Activated CD4-positive, alpha-beta T cell treated with anti-CD3 and anti-CD28 coated beads for 36 hours (primary cell): ENCODE measurements at places on chromosomes 6 and 20.

- DNase-seq, result no peak
These were observed 147.3 kb downstream of the ZFAND3 start for GRCh38 chr6:37966801-37967200.

DNA sequence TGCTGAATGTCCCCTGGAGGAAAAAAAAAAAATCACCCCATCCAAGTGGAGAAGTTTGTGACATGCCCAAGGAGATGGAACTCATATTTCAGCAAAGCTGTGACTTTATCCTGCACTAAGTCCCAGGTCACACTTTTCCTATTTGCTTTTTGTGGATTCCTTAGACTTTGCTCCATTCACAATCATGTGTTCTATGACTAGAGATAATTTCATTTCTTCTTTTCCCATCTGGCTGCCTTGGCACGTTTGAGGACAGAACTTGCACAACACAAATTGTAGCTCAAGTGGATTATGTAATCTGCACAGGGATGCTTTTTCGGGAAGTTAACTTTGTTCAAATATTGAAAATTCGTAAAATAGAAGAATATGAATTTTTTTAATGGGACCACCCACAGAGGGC, 100.7 kb upstream of the PTPN1 start:
- no peak for DNase-seq

DNA sequence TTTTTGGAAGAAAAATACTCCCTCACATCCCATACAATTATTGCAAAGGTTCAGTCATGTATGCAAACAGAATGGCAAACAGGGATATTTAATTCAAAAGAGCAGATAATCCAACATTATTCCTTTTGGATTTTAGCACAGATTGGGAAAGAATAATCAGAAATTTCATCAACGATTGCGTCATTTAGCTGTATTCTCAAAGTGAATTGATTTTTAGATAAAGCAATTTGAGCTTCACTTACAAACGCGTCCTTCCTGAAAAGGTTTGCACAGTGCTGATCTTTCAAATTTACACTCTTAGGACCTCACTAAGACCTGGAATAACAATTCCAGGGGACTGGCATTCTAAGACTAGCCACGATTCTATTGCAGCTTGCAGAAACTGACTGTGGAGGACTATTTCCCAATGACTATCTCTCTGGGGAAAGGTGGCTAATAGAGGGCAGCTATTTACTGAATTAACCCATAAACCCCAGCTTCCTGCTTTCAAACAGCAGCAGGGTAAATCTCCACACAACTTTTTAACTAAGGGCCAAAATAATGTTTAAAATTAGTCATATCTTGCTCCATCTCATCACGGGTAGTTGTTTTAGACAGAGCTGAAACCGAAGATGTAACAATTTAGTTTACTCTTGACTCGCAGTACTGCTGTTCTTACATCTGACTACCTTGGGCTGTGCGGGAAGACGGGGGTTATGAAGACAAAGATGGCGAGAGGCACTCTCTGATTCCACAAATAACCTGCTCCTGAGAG, 131.2 kb upstream of the FAM184A start:
- no peak for DNase-seq

DNA sequence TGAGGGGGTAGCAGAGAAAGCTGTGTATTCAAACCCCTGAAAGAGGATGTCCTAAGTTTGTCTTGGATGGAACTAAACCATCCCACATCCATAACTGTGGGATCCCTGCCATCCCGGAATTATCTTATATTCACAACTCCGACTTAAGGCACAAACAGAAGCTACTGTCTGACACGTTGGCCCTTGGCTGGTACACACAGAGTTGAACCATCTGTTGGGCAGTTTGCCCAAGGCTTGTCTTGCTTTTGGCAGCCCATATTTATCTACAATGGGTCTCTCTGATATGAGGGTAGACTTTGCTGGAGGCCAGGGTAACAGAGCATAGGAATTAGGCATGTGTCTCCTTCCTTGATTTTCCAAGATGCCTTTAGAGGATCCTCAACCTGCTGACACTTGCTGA, 116.6 kb upstream of the PROKR2 start:
- DNase-seq, result no peak

GRCh38 chr6:168866534-168866933, 387.1 kb downstream of the THBS2 start:
- DNase-seq, result no peak

DNA sequence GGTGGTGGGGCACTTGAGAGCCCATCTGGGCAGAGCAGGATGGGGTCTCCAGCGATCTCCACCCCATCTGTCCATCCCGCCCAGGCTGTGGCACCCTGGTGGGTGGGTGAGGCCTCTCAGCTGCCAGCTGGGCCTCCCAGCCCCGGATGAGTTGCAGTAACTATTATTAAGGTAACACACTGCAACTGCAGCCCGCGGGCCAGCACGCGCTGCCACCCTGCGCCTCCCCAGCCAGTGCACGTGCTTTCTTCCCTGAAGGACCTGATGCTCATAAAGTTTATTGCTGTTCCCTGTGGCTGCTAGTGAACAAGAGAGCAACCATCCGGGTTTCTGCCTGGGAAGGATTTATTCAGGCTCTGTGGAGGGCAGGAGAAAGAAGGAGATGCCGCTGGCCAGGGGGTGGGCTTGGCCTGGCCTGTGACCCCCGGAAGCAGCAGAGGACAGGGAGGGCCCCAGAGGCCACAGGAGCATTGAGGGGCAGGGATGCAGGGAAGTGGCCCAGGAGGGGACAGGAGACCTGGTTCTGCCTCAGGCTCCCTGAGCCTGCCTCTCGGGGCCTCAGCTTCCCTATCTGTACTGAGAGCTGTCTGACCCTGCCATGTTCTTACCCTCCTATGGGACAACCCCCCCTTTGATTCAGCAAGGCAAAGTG, 1.7 kb downstream of the IP6K3 start:
- no peak for DNase-seq

- DNase-seq, result peak; percentile 28
These were observed 89.1 kb upstream of the PHACTR3 start for GRCh38 chr20:59515013-59515905.

GRCh38 chr6:1792989-1793388, 183.3 kb downstream of the FOXC1 start:
- peak; percentile 48 for DNase-seq

- DNase-seq, result no peak
These were observed 6.0 kb upstream of the SMIM28 start for GRCh38 chr6:138371720-138372119.

- DNase-seq, result no peak
These were observed 132.4 kb downstream of the BCAS1 start for GRCh38 chr20:53937929-53938367.

DNA sequence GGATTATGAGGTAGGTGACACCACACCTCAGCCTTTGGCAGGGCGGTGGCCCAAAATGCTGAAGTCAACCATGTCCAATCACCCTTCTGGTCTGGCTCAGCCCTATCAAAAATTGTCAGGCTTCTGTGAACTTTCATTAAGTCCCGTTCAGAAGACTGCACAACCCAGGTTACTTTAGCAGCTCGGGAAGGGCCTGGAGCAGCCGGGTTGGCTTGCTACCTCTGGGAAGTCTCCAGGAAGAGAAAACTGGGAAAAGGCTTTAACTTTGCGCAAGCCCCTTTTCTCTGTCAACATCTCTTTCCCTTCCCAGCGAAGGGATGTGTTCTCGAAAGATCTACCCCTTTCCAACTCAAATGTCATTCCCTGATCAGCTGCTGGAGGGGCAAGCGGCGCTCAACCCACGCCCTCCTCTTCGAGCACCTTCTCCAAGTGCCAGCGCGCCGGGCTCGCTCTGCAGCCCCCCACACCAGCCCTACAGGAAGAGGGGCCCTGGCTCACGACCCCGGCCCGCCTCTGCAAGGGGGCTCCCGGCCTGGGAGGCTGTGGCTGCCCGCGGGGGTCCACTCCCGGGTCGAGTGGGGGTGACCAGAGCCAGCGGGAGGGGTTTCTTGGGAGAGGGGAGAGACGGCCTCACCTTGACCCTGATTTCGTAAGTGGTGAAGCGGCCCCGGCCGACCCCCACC, 573 bp downstream of the SNX3 start:
- peak; percentile 52 for DNase-seq

DNA sequence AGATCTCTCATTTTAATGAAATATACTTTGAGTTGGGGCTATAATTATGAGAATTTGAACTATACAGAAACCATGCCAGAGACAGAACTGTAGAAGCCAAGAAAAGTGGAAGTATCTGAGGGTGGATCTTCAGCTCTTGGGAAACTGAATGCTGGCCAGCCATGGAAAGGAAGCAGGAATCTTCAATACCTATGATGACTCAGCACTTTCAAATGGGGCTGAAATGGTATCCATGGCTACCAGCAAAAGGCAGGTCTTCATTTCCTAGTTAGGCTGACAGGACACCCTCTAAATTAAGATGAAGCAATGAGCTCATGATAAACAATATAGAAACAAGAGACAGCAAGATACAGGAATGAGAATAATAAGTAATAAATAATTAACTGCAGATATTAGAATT, 171.3 kb downstream of the COL21A1 start:
- DNase-seq, result no peak

DNA sequence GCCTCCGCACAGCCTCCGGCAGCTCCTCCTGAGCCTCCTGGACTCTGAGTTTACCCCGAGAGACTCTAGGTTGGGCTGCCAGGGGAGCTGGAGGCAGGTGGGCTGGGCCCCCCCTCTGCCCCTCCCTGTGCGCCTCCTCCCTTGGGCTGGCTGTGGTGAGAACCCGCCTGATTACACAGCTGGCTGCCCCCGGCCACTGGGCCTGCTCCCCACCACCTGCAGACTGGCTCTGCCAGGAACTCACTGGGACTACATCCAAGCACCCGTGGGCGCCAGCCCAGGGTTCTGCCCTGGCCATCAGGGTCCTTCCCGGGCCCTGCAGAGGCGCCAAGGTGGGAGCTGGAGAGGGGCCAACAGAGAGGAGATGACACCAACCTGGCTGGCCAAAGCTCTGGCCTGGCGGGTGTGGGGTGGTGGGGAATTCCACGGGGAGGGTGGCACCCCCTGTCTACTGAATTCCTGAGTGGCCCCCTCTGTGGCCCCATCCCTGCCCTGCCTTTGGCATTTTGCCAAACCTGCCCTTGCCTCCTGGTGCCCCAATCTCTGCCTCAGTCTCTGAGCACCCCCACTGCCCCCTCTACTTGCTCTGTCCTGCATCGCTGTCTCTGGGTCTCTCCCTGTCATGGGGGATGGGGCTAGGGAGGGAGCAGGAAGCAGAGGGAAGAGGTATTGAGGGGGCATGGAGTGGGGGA, 21.9 kb upstream of the CDH22 start:
- no peak for DNase-seq

DNA sequence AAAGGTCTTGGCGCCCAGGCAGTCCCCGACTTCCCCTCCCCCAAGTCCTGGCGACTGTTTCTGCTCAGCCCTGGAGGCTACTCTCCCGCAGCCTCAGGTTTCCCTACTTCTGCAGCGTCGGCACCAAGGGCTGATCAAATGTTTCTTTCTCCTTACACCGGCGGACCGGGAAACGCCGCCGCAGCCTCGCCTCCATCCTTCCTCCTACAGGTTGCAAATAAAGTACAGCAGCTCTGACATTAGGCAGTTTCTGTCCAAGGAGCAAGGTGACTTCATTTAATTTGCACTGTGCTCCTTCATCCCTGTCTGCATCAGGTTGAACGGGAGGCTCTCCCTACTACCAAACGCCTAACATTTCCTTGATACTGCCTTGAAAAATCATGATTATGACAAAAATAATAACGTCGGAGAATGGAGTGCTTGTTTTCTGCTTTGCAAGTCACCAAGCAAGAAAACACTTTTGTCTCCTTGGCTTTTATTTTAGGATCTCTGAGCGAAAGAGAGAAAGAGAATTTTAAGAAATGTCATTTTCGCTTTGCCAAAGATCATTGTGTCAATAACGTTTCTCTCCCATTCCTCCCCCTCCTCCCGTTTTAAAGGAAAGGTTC, 1.0 kb downstream of the CLIC5 start:
- DNase-seq, result peak; percentile 45

- DNase-seq, result no peak
These were observed at the start of gene LRRN4 for GRCh38 chr20:6053776-6054688. Gene LRRN4 (minus strand): TSS chr20:6054060. CDS start chr20:6052799, 1,261 bp downstream.

DNA sequence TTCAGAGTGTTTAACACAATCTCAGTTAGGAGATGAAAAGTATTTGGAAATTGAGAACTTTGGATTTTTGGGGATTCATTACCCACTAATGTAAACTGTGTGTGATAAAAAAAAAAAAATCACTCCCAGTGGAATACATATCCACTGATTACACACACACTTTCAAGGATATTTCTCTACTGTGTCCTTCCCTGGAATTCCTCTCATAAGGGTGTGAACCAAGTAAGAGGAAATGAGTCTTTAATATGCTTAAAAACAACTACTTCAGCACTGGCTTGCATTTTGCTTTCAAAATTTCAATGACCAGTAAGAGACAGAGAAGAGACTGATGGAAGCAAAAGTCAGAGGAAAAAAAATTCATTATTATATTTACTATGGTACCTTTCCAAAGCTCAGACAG, 24.5 kb upstream of the MYCT1 start:
- DNase-seq, result no peak

GRCh38 chr6:6780231-6780630, 191.7 kb downstream of the LY86 start:
- no peak for DNase-seq

DNA sequence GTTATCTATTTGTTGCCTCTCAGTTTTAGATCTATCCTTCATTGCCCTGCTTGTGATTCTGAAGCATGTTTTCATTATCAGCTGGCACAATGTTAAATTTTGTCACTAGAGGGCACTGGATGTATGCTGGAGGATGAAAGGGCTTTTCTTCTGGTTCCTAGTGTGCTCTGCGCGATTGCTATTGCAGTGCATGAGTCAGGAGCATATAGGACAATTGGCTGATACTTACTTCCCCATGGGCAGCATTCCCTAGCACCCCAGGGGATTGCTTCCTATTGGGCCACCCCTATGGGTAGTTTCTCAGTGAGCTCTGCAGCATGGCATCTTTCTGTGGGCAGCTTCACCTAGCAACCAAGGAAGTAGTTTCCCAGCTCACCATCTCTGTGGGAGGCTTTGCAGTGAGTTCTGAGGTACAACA, 280.3 kb upstream of the SYNCRIP start:
- DNase-seq, result peak; percentile 18

DNA sequence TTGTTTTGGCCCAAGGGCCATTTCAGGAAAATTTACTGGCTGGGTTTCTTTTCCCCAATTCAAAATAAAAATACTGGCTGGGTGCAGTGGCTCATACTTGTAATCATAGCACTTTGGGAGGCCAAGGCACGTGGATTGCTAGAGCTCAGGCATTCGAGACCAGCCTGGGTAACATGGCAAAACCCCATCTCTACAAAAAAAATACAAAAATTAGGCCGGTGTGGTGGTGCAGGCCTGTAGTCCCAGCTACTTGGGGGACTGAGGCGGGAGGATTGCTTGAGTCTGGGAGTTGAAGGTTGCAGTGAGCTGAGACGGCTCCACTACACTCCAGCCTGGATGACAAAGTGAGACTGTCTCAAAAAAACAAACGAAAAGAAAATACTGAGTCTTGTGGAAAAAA, 60.0 kb downstream of the NINL start:
- DNase-seq, result no peak

DNA sequence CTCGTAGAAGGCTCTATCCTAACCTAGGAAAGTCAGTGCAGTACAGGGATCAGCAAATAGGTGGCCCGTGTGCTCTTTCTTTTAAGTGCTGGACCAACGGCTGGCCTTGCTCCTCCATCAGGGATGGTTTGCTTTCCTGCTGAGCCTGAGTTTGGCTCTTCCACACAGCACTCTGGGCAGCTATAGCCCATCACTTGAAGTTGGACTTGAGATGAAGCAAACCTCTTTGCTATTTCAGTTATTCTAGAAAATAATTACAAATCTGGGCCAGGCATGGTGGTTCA, 66.9 kb upstream of the KCNK16 start:
- no peak for DNase-seq

GRCh38 chr20:7665376-7665775, 274.9 kb downstream of the HAO1 start:
- DNase-seq, result no peak
